ENCODE measurements at places on chromosomes 5 and 9. TPM values are rescaled to one million over a fixed set of nuclear protein-coding genes. Genes with fewer than 3 reads are reported as not detected.

CFAP77 gene
- total RNA-seq = not detected

ADAMTS16 gene
- total RNA-seq = not detected

FOXD4L3 gene
- total RNA-seq = not detected

TXNDC8 gene
- total RNA-seq = not detected

SLCO6A1 gene
- not detected for total RNA-seq

ZNF483 gene
- total RNA-seq = 1.4 TPM

MCTP1 gene
- total RNA-seq = 7.2 TPM

ADCY2 gene
- not detected for total RNA-seq

DIPK1B gene
- total RNA-seq = not detected

MARCOL gene
- not detected for total RNA-seq

DIRAS2 gene
- 0.18 TPM for total RNA-seq

CD274 gene
- 3.0 TPM for total RNA-seq

HK3 gene
- not detected for total RNA-seq

OR5C1 gene
- total RNA-seq = not detected

SIT1 gene
- total RNA-seq = not detected

N4BP3 gene
- 0.89 TPM for total RNA-seq

AHRR gene
- 2.8 TPM for total RNA-seq

SLC6A3 gene
- not detected for total RNA-seq

LCN15 gene
- not detected for total RNA-seq

GABRP gene
- not detected for total RNA-seq

C1QTNF3 gene
- total RNA-seq = 2.0 TPM

RGS7BP gene
- not detected for total RNA-seq

RASEF gene
- not detected for total RNA-seq

SEC16A gene
- total RNA-seq = 40.9 TPM

ACSL6 gene
- under 0.01 TPM for total RNA-seq

ZNF879 gene
- 1.9 TPM for total RNA-seq

TAS2R1 gene
- not detected for total RNA-seq

PMPCA gene
- total RNA-seq = 66.8 TPM

HAVCR1 gene
- not detected for total RNA-seq

GMCL2 gene
- total RNA-seq = not detected

TUSC1 gene
- 6.9 TPM for total RNA-seq

PPIC gene
- total RNA-seq = 37.5 TPM

C9 gene
- not detected for total RNA-seq

ANGPTL2 gene
- total RNA-seq = 3.0 TPM

FCN2 gene
- total RNA-seq = not detected

OGN gene
- total RNA-seq = under 0.01 TPM

SNCAIP gene
- 26.2 TPM for total RNA-seq

TMEM232 gene
- 1.2 TPM for total RNA-seq

AGXT2 gene
- total RNA-seq = not detected

PCDHGB5 gene
- 7.2 TPM for total RNA-seq
